Activated CD4-positive, alpha-beta memory T cell treated with anti-CD3 and anti-CD28 coated beads for 36 hours (primary cell): ENCODE measurements at places on chromosomes 2 and 18.

DNA sequence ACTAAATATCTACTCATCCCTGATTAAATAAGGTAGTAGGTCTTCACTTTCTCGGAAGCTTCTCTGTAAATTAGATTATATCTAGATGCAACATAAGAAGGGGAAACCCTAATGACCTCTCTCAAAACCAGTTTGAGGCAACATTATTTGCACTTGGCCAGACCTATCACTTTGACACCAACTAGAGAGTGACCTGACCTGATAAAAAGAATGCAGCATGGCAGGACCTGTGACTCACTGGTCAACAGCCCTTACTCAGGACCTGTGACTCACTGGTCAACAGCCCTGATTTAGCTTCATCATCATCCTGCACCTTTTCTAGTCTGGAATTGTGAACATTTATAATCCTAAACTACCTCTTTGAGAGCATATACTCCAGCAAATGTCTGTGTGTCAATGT, 1957.7 kb upstream of the CELF4 start:
- no peak for DNase-seq

DNA sequence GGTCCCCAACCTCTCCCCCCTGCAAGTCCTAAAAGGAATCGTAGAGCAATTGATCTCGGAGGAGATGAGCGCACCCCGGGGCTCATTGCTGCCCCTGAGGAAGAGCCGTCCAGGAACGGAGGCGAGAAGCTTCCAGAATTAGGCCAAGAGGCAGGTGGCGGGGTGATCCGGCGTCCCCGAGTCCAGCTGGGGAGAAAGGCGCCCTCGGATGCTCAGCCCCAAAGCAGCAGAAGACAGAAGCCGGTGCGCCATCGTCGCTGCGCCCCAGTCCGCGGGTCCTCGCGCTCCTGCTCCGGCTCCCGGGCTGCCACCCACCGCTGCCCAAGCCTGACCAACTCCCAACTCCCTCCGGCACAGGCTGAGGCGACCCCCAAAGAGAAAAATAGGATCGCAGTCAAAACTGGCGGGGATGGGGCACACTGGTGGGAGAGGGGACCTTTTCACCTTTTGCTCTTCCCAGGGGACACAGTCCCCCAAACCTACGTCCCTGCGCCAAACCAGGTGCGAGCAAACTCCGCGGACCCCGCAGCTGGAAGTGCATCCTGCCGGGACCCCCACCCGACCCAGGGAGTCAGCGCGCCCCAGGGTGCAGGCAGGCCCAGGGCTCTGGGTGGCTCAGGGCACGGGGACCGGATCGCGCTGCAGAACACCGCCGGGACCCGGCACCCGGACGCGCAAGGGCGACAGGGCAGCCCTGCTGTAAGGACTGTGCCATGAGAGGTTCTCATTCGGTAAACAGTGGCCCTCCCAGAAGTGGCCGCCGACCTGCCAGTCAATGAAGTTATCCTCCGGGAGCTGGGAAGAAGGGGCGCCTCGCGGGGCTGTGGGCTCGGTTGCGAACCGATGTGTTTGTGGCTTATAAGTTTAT, 8.4 kb upstream of the MEIS1 start:
- DNase-seq, result no peak

GRCh38 chr2:223619486-223620129, 17.4 kb upstream of the SCG2 start:
- DNase-seq, result no peak

GRCh38 chr2:43408407-43409160, 182.2 kb upstream of the ZFP36L2 start:
- DNase-seq, result no peak

DNA sequence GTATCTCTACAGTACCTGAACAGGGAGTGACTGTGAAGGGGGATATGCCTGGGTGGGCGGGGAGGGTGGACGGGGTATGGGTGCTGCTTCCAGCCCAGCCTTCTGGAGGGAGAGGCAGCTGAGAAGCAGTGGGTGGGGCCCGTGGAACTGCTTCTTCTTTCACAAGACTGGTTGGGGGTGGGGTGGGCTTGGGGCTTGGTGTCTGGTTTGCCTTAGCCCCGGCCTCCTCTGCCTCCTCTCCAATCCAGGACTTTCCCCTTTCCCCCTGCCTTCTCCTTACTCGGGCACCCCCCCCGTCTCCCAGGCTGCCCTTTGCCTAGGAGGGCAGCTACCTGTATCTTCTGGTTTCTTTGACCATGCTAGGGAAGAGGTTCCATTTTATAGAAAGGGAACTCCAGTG, 233.4 kb downstream of the DYSF start:
- DNase-seq, result no peak

DNA sequence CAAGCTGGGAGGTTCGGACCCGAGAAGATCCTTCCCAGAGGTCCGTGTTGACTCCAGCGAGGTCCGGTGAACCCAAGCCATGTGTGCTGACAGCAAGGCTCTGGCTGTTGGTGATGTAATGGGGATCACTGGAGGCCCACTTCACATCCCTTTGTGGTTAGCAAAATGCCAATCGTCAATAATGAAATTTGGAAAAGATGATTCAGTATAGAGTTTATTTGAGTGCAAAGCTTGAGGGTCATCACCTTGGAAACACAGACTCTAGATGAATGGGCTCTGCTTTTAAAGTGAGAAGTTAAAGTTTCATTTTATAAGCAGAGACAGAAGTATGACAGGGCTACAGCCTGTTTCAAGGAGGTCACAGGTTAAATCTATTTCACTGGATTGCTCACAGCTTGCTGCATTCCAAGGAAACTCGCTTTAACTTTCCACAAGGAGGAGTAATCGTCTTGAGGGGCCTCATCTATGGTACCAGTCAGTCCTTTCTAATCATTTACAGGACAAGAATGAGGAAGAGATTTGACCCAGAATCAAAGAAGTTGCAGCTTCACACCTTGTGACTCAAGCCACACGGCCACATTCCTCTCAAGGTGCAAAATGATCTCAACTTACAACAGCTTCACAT, 140.5 kb downstream of the TPO start:
- no peak for DNase-seq

GRCh38 chr2:45986509-45986908, 310.7 kb upstream of the EPAS1 start:
- no peak for DNase-seq

DNA sequence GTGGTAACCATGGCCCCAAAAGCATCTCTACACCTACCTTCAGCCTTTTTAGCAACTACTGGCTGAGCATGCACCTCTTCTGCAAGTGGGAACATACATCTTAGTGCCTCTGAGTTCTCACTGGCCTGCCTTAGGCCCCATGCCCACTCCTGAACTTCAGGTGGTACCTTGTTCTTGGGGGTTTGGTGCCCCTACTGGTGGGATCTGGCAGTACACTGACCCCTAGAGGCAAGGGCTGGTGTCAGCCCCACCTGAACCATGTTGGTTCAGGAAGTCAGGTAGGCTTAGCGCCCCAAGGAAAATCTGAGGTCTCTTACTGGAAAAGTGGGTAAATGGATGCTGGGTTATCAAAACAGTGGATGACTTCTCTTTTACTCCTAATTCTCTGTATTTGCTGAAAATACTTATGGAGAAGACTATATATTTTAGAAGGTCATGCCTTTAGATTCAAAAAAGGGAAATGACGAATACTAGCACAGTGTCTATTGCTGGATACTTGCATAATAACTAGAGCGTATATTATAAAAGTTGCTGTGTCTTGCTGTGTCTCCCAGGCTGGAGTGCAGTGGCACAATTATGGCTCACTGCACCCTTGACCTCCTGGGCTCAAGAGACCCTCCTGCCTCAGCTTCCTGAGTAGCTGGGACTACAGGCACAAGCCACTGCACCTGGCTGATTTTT, 84.6 kb downstream of the RAB31 start:
- peak; percentile 49 for DNase-seq

DNA sequence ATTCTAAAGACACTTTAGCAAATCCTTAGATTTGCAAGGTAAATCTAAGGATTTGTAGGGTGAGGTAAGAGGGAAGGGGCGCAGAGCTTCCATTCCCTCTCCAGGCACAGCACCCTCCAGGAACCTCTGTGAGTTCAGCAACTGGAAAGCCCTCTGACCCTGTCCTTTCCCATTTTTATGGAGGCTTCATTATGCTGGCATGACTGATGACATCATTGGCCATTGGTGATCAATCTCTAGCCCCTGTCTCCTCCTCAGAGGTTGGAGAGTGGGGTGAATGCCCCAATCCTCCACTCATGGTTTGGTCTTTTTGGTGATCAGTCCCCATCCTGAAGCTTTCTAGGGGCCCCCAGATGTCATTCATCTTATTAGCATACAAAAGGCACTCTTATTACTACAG, 187.8 kb downstream of the TSN start:
- no peak for DNase-seq

GRCh38 chr2:149038442-149039212, at the start of gene LYPD6B:
TSS of gene LYPD6B (plus strand) at chr2:149038699. CDS start at chr2:149130949, 92,250 bp downstream.
- DNase-seq, result no peak

GRCh38 chr2:43465234-43465633, 130.6 kb downstream of the THADA start:
- DNase-seq, result no peak

DNA sequence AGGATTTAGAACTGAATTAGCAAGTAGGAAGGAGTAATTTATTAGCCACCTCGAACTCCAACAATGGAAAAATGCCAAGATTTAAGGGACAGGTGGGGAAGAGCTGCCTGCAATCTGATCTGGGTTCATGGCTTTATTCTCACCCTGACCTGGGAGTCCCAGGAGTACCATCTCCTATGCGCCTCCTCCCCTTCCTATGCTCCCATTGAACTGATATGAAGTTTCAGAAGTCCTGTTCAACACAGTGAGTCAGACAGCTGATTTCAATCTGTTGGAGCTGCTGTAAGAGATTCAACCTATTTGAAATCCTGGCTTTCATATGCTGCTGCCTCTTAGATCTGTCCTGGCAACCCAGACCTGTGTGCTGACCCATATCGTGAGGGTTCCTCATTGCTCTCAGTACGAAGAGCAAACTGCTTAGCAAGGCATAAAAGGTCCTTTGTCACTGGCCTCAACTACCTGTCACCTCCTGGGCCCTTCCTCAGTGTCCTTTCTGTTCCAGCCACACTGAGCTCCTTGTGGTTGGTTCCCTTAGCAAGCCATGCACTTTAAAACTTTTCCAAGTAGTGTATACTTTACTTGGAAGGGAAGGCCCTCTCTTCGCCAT, 15.9 kb upstream of the CD28 start:
- DNase-seq, result no peak

- DNase-seq, result no peak
Measured at GRCh38 chr2:162243715-162244114, 470 bp upstream of the FAP start.

DNA sequence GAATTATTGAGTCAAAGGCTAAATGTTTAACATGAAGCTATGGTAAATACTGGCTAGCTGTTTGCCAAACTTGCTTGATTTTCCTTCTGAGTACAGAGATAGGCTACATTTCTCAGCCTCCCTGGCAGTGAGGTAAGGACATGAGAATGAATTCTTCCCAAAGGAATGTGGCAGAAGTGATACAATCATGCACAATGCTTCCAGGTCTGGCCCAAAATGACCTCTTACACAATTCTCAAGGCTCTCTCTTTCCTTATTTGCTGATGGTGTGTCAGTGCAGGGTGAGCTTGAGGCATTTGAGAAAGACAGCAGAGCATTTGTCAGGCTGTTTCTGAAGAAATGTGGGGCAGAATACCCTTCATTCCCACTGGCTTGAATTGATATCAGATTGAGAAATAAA, 95.6 kb upstream of the NABP1 start:
- DNase-seq, result no peak

DNA sequence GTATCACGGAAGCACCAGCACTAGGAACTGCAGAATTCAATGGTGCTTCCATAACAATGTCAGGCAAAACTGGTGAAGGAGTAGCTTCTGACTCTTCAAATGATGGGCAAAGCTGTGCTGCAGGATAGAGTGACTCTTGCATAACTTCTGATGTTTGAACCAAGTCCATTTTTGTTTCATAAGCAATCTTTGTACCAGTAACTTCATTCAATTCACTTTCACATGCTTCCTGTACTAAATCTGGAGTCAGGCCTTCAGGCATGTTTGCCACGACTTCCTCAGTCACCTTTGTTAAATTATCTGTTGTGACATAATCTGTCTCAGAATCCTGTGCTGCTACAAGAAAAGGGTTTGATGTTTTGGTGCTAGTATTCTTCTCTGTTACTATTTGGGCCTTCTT, 24.0 kb downstream of the RTN4 start:
- no peak for DNase-seq

- no peak for DNase-seq
Measured at GRCh38 chr2:111519071-111519470, 364.9 kb downstream of the ANAPC1 start.

DNA sequence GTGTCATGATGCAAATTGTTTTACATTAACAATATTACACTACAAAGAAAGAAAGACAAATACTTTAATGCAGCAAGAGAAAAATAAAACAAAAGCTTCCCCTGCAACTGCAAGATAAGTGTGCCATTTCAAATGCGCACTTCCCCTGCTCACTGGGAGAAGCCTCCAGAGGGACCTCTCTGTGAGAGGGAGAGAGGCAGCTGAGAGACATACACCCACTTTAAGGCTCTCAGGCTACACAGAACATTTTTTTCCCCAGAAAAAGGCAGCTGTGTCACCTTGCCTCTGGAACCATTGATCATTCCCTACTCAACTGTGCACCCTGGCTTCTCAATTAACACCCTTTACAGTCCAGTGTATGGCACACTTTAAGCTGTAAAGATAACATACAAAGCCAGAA, 75.2 kb downstream of the DPP4 start:
- no peak for DNase-seq

DNA sequence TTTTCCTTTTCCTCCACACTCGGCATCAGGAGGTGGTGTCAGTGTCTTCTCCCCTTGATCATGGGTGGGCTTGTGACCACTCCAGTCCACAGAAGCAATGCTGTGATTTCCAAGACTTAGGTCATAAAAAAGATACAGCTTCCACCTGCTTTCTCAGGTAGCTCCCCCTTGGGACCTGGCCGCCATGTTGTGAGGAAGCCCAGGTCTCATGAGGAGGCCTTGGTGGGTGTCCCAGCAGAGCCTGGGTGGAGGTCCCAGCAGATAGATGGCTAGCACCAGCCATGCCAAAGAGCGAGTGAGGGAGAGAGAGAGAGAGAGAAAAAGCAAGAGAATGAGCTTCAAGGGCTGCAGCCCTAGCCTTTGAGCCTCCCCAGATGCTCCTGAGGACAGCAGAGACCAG, 16.0 kb downstream of the SLC66A2 start:
- no peak for DNase-seq

DNA sequence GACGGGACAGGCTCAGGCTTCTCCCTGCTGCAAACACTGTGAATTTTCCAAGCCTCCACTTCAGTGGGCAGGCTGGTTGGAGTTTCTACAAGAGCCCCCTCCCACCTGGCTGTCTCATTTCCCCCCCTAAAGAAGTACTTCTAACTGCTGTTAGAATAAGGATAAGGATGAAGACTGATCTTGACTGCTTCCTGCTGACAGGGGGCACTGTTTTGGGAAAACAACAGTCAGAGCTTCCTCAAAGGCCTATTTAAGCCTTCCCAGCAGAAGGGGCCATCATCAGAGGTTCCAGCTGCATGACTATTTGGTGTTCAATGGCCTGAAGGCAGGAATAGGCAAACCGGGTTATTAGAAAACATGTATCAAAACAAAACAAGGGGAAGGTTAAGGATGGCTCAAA, 1162.8 kb downstream of the DSC3 start:
- DNase-seq, result no peak

DNA sequence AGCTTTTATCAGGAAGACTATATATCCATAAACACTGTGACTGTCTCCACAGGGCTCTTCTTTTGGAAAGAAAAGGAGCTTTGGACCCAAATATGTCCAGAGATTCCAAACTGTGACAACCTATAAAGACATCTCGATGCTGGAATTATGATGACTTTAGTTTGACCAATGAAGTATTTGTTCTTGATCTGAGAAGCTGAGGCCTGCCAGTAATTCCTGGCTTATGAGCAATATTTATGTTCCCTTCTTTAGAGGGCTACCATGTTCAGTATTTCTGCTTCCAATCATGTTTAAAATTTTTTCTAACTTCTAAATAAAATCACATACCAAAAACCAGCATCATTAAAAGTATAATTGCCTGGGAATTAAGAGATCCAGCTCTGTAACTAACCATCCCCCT, 41.1 kb downstream of the FEZ2 start:
- no peak for DNase-seq
